Aorta (tissue), 5 donors: ENCODE measurements at places on chromosomes 5 and 9.

DNA sequence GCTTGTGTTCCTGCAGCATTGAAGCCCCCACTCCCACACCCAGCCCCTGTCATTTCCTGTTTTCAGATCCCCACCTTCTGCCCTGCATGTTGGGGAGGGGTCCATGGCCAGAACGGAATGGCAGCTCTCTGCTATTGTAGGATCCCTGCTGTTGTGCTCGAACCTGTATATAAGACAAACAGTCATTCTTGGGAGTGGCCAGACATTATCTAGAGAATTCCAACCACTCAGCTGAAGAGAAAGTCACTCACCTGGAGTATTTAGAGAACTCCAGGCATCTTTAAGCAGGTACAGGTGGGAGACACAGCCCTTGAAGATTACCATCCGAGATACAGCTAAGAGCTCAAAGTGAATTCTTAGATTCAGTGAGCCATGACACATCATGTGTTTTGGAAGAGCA is 96.1 kb downstream of the C9orf152 start:
- DNase-seq, result no peak

- DNase-seq, result no peak
Measured at GRCh38 chr9:84490206-84490841, 149.8 kb upstream of the SLC28A3 start.

DNA sequence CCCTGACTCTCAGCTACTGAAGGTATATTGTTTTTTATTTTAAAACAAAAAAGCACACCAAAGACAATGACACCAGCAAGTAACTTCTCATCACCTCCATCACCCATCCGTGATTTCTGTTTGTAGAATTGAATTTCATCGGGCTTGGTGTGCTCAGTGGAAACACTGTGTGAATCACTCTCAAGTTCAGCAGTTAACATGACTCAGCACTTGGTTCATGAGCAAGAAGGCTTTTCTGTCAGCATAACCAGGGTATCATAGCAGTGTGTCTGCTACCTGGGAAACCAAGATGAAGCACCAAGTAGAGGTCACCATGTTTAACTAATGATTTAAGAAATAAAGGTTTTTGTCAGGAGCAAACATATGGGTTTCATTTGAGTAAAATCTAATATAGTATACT is 123.7 kb downstream of the INSYN2B start:
- DNase-seq, result no peak

DNA sequence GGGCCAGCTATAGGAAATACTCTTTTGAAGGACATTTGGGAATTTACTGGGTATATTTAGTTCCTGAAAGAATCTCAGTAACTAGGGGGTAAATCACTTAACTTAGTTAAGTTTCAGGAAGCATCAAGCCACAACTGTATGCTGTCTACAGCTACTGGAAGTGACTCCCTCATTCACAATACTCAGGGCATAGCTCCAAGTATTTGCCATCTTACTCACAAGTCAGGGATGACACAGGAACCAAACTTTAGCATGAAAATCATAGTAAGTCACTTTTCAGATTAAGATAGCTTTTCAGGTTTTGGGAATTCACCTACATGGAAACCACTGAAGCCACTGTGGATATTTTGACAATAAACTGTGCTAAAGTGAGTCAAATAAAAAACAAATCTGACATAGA is 242.4 kb upstream of the ATP10B start:
- no peak for DNase-seq

- no peak for DNase-seq
Measured at GRCh38 chr5:14306329-14306815, 163.2 kb downstream of the TRIO start.

DNA sequence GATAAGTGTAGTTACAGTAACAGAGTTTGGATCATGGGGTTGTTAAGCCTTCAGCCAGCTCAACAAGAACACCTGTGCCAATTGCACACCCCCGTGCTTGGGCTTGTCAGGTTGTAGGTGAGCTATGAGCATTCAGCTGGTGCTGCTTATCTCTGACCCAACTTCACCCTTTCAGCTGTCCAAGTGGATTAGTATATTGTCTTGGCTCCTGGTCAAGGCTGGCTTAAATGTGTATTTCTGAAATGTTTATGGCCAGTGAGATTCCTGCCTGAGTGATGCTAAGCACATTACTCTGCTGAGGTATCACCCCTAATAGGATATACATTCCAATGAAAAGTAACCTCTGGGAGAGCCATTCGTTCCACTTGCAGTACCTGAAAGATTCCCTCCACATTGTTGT is 44.2 kb upstream of the LMNB1 start:
- no peak for DNase-seq

GRCh38 chr5:17227868-17228267 is 10.4 kb downstream of the BASP1 start:
- DNase-seq, result no peak

DNA sequence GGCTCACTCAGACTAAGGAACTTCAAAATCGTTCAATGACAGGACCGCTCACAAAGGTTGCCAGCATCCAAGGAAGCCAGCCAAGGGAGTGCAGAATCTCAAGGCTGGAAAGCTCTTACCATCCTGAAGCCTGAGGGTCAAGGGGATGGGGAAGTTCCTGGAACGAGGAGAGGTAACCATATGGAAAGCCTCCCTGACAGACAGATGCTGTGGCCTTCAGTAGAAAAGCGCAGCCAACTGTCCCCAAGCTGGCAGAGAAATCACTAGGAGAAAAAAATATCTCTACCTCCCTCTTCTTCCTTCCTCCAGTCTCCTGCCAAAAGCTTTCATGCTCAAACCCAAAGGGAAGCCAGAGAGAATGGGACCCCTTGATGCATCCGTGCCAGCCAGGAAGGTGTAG is 90.5 kb upstream of the RANBP3L start:
- no peak for DNase-seq

DNA sequence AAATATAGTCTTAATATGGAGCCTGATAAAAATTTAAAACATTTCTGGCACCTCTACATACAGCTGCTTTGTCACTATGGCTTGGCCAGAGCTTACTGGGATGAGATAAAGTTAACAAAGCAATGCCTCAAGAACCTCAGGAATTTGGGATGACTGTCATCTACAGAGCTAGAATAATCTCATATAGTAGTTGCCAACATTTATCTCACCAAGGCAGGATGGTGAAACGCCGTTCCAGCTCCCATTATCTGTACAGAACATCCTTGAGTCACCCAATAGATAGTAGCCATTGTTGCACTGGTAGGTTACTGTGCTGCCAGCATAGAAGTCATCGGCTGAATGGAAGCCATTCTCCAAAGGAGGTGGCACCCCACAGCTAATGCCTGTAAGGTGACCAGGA is 94.6 kb upstream of the TXNDC8 start:
- no peak for DNase-seq

GRCh38 chr9:128920381-128921058 is at the start of gene PHYHD1:
TSS of gene PHYHD1 (plus strand) at chr9:128920982. CDS start at chr9:128922324, 1,342 bp downstream.
- peak; percentile 85 for DNase-seq

GRCh38 chr5:115379622-115380344 is 83.3 kb upstream of the CCDC112 start:
- DNase-seq, result no peak

- no peak for DNase-seq
Measured at GRCh38 chr5:115274584-115274983, 11.9 kb upstream of the PGGT1B start.

DNA sequence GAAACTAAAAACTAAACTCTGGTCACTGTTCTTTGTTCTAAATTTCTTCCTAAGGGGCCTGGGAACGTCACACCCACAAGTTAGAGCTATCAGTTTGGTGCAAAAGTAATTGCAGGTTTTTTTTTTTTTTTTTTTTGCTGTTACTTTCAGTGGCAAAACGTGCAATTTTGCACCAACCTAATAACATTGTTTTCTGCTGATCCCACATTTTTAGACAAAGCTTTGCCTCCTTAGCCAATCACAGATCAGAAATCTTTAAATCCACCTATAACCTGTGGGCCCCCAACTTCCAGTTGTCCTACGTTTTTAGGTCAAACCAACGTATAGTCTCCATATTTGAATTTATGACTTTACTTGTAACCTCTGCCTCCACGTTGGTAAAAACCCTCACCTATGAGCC is 11.1 kb upstream of the MED10 start:
- no peak for DNase-seq

GRCh38 chr9:111679199-111679598 is 17.8 kb downstream of the GNG10 start:
- no peak for DNase-seq

GRCh38 chr5:39542511-39543285 is 117.9 kb upstream of the DAB2 start:
- no peak for DNase-seq

GRCh38 chr9:8188723-8189407 is 389.3 kb upstream of the DMAC1 start:
- DNase-seq, result no peak

GRCh38 chr5:4740156-4740555 is 400.0 kb upstream of the ADAMTS16 start:
- DNase-seq, result no peak

DNA sequence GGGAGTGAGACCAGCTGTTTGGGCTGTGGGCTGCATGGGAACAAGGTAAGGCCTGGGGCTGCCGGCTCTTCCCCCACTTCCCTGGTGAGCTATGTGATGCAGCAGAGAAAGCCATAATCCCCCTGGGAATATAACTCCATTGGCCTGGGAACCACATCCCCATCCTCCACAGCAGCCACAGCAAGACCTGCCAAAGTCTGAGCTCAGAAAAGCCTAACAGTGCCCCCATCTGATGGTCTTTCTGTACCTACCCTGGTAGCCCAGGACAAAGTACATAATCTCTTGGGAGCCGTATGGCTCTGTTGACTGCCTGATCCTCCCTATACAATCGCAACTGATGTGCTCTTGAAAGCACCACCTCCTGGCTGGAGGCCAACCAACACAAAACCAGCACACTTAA is 432.6 kb downstream of the CDH18 start:
- DNase-seq, result no peak

DNA sequence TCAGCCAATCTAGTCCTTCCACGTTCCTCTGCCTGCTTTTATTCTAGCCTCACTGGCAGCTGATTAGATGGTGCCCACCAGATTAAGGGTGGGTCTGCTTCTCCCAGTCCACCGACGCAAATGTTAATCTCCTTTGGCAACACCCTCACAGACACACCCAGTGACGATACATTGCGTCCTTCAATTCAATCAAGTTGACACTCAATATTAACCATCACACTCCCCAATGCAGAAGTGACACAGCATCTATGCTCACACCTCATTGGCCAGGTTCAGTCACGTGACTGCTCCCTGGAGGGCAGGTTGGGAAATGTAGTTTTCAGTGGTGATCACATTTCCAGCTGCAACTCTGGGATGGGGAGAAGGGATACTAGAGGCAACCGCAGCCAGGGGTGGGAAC is 13.0 kb downstream of the SUSD3 start:
- DNase-seq, result no peak
